ENCODE measurements at places on chromosomes 5 and 9.

- no peak for DNase-seq
Observed at GRCh38 chr5:3593771-3594509, 1.7 kb upstream of the IRX1 start.

GRCh38 chr5:36740259-36740898 is 134.0 kb downstream of the SLC1A3 start:
- DNase-seq = no peak

GRCh38 chr9:35731415-35732184 is 395 bp downstream of the TLN1 start:
- DNase-seq = no peak

DNA sequence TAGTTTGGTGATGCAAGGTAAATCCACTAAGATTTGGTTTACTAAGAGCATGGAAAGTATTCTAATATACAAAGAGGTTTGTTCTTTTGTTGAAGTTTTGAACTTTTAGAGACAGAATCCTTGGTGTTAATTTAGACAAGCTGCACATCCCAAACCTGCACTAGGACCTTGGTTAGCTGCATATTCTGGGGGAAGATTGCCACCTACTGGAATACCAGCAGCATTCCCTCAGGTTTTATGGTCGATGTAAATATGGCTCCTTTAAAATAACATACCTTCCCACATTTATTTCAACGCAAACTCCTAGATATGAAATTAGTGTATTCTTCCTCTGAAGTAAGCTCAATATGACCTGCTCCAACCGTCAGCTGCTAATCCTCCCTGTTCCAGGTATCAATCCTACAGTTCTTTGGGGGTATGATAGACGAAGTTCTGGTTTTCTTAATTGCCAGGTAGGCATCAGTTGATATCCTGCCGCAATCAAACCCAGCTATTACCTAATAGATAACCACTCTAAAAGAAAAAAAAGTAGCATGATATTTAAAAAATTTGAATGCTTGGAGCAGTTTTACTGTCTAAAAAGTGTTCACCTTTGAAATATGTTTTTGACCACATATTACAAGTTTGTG is 624.1 kb downstream of the ISL1 start:
- DNase-seq = no peak

- no peak for DNase-seq
Observed at GRCh38 chr9:27701587-27701986, 128.3 kb upstream of the C9orf72 start.

- DNase-seq = no peak
Observed at GRCh38 chr5:172637110-172637580, 3.9 kb upstream of the NEURL1B start.

DNA sequence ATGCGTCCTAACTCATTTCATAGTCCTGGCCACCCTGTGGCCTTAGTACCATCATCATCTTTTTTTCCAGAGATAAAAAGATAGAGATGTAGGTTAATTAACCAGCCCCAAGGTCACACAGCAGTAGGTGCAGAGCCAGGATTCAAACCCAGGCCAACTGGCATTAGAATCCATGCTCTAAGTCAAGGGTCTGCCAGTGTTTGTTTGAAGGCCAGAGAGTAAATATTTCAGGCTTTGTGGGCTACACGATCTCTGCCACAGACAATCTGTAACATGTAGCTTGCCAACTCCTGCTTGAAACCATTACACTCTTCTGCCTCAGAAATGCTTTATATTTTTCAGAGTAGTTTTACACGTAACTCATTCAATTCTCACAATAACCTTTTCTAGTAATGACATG is 119.6 kb downstream of the EFNA5 start:
- DNase-seq = no peak

- no peak for DNase-seq
Observed at GRCh38 chr5:15500325-15501001, 483 bp downstream of the FBXL7 start.

GRCh38 chr5:151706906-151707305 is 20.2 kb upstream of the SPARC start:
- DNase-seq = no peak

- DNase-seq = peak; percentile 53
Observed at GRCh38 chr9:88537761-88538091, 2.7 kb downstream of the NXNL2 start.

- DNase-seq = peak; percentile 57
Observed at GRCh38 chr5:139808481-139809330, 13.1 kb downstream of the PSD2 start.

GRCh38 chr9:81858657-81859430 is 69.4 kb upstream of the SPATA31D4 start:
- no peak for DNase-seq

DNA sequence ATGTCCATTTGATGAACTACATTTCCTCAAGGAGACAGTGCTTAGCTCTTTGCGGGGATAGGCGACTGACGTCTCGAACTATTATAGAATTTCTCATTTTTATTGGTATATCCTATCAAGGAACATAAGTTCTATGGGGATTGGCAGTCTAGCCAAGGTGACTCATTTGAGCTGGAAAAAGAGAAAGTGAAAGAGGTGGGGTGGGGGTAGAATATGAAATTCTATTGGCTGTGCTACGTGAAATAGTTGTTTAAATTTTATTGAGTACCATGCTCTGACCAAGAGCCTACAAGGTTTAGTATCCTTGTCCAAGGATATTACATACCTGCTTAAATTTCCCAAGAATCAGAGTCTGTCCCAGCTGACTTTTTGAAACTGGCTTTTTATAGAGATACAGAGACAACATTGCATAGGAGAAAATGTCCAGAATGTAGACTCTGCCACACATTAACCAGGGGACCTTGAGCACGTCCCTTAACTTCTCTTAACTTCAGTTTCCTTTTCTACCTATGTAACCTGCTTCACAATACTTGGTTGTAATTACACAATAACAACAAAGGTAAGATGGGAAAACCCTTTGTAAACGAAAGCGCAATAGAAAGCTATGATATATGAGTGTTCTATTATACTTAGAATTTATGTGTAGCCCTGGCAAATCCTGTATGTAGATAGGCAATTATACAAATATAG is 226.4 kb upstream of the WWC1 start:
- no peak for DNase-seq
